Activated CD4-positive, alpha-beta T cell treated with anti-CD3 and anti-CD28 coated beads, Interleukin-2, amount 50 U/mL, for 4 hours (primary cell): ENCODE measurements at places on chromosomes 2 and 18.

DNA sequence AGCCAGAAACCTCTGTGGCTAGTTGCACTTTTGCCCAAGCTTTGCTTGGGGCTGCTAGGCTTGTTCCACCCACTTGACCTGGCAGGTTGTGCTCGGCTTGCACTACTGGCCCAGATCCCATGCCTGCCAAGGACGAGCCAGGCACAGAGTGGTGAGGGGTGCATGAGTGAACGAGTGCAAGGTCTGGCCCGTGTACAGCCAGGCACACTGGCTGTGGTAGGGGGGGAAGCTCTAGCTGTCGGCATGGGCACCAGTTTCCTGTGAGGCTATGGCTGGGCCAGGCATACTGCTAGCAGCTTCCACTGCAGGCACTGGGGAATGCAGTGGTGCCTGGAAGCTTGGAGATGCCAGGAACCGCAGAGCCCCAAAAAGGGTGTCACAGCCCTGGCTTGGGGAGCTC lies 210.4 kb downstream of the AKAIN1 start:
- DNase-seq = no peak

GRCh38 chr2:161576421-161576820 lies 47.8 kb upstream of the SLC4A10 start:
- DNase-seq = no peak

- no peak for DNase-seq
Observed at GRCh38 chr2:234339011-234339410, 157.9 kb downstream of the ARL4C start.

DNA sequence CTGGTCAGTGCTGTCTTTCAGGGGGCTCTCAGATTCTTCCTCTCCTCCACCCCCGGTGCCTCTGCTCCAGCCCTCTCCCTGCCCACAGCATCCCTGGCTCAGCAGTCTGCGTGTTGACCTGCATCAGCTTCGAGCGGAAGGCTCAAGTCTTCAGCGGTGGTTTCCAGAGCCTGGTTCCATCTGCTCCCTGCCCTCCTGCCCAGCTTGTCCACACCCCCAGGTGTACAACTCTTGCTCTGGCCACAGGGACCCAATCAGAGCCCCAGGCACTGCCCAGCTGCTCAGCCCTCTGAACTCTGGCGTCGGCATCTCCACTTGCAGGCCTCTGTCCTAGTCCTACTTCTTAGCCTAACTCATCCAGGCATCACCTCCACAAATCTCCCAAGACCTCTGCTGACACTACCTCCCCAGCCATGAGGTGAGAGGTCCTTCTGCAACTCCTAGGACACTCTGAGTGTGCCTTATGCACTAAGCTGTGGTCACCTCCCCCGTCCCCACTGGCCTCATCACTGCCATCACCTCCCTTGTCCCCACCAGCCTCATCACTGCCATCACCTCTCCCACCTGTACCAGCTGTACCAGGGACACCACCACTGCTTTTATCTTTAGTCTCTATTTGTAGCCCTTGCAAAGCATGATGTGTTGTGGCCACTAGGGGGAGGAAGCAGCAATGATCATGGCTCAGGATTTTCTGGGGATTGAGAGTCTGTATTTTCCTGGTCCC lies 60.9 kb downstream of the EDAR start:
- peak; percentile 15 for DNase-seq

DNA sequence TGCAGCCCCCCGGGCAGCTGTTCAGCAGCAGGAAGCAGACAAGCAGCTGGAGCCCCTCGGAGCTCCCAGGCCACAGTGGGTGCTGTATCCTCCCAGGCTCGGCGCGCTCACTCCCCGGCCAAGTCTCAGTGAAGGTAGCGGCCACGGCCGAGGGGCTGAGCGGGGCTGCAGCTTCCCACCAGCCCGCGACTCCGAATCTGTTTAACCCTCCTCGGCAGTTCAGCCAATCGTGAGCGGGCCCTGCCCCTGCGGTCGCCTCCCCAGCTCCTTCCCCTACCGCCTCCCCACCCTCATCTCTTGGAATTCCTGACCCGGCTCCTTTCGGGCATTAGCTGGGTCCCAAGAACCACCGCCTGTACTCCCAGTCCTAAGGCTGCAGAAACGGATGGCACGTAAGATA lies at the start of gene RESP18:
RESP18 (minus strand) TSS at position 203 of the 400 bp plus-strand sequence.
- no peak for DNase-seq

GRCh38 chr18:67433971-67434370 lies 82.5 kb downstream of the DSEL start:
- no peak for DNase-seq

DNA sequence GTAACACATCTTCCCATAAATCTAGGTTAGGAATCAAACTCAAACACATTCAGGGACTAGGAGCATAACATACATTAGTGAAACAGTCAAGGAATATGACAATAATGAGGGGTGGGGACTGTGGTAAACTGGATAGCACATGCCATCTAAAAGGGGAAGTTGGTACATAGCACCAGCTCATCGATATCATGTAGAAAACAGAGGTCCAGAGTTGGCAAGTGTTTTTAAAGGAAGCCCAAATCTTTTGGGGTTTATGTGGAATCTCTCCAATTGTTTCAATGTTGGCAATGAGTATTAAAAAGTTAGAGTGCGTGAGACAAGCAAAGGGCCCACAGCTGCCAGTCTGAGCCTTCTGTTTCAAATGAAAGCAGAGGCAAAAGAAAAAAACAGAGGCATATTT lies 24.4 kb downstream of the KLF7 start:
- DNase-seq = no peak

GRCh38 chr2:223008162-223008561 lies 43.8 kb upstream of the KCNE4 start:
- no peak for DNase-seq

- DNase-seq = no peak
Observed at GRCh38 chr18:55839343-55839742, 251.4 kb upstream of the TCF4 start.

GRCh38 chr2:138115666-138116065 lies 151.4 kb downstream of the HNMT start:
- no peak for DNase-seq

GRCh38 chr2:176526995-176527901 lies 258.0 kb downstream of the MTX2 start:
- DNase-seq = no peak

DNA sequence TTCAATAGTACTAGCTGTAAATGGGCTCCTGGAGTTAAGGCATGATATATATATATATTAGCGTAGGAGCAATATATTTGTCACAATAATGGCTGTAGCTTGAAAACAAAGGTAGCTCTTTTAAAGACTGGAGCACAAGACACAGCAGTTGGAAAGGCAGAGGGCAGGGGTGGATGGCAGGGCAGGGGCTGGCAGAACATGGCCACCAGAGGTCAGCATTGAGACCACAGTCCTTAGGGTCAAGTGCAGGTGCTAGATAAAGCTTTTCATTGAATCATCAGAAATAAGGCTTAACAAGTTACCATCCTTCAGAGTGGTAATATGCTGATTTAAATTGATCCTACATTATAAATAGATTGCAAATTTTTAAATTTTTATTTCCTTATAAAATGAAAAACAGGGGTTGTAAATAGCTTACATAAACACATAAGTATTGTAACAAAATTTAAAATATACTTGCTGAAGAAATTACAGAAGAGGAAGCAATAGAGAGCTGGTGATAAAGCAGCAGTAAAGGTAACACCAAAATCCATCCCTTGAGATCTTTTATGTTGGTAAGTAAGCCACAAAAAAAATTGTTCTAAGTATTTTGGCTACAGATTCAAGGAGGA lies 161.2 kb upstream of the PIEZO2 start:
- DNase-seq = no peak

- peak; percentile 31 for DNase-seq
Observed at GRCh38 chr2:69946351-69947324, 14.8 kb downstream of the ASPRV1 start.

- DNase-seq = no peak
Observed at GRCh38 chr18:80251700-80252099, 4.4 kb upstream of the PARD6G start.

- DNase-seq = no peak
Observed at GRCh38 chr2:229196448-229196847, 74.6 kb downstream of the PID1 start.

DNA sequence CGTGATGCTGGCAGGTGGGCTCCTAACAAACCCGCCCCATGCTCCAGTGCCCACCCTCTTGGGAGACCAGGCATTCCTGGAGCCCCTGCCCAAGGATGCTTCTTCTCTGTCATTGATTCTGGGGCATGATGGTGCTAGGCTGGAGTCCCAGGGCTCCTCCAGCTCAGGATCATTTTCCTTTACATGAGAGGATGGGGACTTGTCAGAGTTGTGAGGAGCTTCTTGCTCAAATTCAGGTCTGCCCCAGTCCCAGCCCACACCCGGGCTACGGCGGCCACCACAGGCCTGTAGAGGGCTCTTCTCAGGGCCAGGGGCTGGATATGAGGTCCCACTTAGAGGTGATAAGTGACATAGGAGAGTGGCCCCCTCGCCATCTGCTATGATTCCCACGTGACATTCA lies 141.1 kb upstream of the COPS8 start:
- DNase-seq = no peak

DNA sequence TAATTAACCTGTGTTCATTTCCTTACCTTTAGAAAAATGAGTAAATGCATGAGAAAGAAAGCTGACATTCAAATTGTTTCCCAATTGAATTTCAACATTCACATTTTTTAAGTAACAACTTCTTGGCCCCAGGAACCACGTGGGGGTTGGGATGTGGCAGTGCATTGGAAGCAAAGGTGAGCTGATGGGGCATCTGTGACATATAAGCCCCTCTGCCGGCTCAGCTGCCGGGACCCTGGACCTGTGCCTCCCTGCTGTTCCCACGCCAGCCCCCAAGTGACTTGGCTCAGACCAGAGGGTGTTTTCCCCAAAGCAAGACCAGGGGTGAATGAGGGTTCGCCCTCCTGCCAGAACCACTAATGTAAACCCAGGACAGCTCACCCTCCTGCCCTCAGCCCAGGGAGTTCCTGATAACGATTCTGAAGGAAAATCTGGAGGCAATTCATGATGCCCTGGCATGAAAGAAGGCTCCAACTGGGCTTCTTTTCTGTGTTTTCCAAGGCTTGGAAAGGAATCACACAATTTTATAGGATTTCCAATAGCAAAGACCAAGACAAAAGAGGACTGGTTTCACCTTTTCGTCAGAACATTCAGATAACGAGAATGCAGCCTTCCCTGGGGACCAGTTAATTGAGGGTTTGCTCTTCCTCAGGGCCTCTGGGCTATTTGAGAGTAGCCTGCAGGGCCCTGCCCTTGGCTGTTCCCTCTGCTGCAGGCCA lies 193.2 kb upstream of the TWIST2 start:
- no peak for DNase-seq

DNA sequence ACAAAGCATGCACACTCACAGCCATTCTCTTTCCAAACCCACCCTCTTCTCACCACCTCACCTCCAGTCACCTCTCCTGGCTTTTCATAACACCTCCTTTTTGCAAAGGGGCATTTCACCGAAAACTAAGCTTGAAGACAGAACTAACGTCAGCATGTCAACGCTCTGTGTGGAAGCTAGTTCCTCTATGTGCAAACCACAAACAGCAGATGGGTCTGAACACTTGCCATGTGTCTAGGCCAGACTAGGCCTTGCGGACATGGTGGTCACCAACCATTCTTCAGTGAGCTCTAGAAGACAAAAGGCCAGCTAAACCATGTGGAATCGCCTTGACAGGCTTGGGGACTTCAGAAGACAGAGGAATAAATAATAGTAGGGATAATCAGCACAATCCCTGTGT lies 148.5 kb downstream of the TXNL1 start:
- DNase-seq = no peak

DNA sequence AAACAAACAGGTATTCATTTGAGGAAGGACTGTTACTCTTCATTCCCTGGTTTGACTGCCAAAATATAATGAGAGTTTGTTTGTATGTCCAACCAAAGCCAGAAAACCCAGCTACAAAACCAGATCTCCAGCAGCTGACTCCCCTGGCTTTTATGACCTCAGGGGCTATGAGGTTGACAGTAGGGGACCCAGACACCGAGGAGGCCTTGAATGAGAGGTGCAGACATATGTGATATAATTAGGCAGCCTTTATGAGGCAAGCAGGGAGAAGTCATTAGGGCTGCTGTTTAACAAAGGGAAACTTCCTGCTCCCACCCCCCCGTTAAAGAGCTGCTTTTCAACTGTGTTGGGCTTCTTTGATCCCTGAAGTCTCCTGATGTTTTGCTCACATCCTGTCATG lies 236.7 kb downstream of the SLC4A3 start:
- DNase-seq = no peak

GRCh38 chr2:178177066-178177679 lies 17.1 kb upstream of the OSBPL6 start:
- no peak for DNase-seq

DNA sequence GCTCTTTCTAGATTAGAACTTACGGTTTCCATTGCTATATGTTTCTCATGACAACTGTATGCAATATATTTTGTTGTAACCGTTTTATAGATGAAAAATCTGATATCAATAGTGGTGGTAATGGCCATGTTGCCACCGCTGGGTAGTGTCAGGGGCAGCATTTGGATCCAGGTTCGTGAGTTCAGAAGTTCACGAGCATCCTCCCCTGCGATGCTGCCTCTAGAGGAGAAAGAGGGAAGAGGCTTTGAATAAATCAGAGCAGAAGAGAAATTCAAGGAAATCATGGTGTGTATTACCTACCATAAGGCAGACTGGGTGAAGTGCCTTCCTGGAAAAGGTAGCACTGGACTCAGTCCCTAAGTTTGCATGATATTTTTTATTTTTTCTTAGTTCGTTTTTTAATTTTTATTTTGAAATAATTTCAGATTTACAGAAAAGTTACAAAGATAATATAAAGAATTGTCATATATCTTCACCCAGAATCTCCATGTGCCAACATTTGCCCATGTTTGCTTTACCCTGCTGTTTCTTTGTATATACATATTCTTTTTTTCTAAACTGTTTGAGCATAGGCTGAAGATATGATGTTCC lies 3.3 kb upstream of the ZBTB7C start:
- DNase-seq = peak; percentile 2

GRCh38 chr2:10947005-10947440 lies 35.3 kb downstream of the KCNF1 start:
- no peak for DNase-seq

DNA sequence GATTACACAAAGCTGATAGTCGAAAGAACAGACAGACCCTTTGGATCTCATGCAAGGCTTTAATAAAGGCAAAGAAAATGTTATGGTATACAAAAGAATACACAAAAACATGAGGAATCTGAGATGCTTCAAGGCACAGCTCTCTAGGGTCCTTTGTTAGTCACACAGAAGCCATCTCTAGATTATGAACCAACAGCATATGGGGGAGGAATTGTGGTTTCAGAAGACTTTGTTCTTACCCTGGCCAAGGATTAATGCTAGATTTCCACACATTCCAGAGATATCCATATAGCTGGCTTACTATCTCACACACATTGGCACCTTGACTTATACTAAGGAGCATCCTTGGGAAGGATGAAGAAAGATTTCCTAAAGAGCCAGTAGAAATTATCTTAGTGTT lies 206.1 kb downstream of the GULP1 start:
- no peak for DNase-seq

GRCh38 chr2:109290887-109291643 lies 162.1 kb downstream of the SH3RF3 start:
- no peak for DNase-seq
